ENCODE measurements at places on chromosomes 13 and 19.

- DNase-seq, result no peak
Measured at GRCh38 chr13:24276306-24276705, 33.1 kb upstream of the C1QTNF9 start.

GRCh38 chr13:40787062-40787461 lies 2.3 kb upstream of the SLC25A15 start:
- no peak for DNase-seq

- DNase-seq, result no peak
Measured at GRCh38 chr13:60211548-60211947, 47.8 kb upstream of the DIAPH3 start.

- DNase-seq, result no peak
Measured at GRCh38 chr19:33152176-33152575, 20.3 kb downstream of the WDR88 start.

- no peak for DNase-seq
Measured at GRCh38 chr19:28847468-28847867, 365.5 kb downstream of the UQCRFS1 start.

GRCh38 chr19:45443462-45444317 lies 20.0 kb upstream of the ERCC1 start:
- no peak for DNase-seq

DNA sequence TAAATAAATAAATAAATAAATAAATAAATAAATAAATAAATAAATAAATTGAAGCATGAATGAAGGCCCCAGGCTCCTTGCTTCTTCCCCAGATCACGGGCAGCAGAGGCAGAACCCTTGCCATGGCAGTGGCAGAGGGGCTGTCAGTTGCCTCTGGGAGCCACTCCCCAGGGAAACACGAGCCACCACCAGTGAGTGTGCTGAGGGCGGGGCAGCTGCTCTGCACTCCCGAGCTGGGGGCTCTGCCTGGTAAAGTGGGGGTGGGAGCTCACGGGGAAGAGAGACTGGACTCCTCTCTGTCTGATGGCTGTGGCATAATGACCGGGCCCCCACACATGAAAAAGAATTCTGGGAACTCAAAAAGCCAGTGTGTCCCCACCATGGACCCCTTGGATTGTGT lies 7.8 kb downstream of the FCAR start:
- no peak for DNase-seq

- no peak for DNase-seq
Measured at GRCh38 chr13:101944521-101944920, 457.3 kb downstream of the FGF14 start.
